ENCODE measurements at places on chromosomes 13 and 19.

- no peak for DNase-seq
Observed at GRCh38 chr13:94325650-94326049, 153.8 kb downstream of the DCT start.

DNA sequence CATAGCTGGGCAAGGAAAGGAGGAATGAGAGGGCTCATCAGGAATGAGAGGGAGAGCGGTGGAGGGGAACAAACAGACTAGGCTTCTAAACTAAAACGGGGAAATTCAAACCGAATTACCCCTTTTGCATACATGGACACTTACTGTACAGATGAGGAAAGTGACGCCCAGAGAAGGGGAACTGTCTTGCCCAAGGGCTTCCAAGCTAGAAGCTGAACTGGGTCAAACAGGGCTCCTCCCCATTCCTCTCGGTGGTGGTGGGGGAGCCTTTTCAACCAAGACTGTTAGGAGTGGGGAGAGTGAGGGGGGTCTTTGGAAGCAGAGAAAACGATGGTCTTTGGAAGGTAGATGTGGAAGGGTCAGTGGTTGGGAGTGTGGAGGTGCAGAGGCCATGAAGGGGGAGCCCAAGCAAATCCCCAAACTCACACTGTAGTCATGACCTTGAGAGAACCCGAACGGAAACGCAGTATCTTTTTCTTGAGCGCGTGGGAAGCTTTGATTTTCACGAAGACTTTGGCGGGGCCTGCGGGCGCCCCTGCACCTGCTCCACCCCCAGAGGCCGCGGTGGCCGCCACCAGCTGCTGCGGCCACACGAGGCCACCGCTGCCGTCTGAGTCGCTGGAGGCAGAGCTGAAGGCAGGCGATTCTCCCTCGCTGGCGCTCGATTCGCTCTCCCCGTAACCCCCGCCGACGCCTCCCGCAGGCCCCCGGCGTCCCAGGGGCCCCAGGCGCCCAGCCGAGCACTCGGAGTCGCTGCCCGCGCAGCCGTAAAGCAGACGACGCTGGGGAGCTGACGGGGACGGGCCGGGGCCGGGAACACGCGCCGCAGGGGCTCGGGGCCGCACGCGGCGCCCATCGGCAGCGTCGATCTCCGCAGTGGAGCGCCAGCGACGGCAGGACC lies 12.3 kb upstream of the GNG8 start:
- DNase-seq, result no peak

DNA sequence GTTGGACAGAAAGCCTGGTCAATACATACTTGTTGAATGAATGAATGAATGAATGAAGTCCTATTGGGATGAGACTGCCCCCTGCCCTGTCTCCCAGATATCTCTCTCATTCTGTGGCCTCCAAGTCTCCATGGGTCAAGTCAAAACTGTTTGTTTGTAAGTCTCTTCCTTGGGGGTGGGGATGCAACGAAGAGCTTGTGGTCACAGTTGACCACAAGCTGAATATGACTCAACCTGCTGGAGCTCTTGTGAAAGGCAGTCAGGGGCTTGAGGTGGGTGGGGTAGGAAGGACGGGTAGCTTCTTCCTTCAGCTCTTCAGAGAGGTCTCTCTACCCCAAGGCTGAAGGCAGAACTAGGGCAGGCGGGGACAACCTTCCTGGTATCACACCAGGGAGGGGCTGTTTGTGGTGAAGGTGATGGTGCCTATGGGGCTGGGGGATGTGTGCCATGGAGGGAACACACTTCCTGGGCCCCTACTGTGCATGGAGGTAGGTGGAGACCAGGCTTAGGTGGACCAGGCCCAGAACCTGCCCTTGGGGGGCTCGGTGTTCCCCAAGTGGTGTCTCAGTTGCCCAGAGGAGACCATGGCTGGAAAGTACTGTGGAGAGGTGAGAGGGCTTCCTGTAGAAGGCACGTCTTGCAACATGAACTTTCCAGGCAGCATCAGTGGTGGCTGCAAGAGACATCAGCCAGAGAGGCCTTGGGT lies 8.0 kb downstream of the MYO1F start:
- DNase-seq, result peak; percentile 61

DNA sequence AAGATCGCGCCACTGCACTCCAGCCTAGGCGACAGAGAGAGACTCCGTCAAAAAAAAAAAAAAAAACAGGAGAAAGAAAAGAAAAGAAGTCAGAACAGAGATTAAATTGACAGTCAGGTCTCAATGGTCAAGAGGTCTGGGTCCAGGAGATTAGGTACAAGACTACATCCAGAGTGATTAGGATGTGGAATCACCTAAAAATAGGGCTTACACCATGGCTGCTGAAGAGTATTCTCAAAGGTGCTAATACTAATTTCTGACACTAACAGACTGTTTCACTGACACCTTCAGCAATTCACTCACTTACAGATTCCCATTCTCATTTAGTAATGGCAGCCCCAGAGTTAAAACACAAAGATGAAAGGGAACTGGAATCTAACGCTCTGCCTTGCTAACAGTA lies 91.7 kb downstream of the TBC1D4 start:
- no peak for DNase-seq

DNA sequence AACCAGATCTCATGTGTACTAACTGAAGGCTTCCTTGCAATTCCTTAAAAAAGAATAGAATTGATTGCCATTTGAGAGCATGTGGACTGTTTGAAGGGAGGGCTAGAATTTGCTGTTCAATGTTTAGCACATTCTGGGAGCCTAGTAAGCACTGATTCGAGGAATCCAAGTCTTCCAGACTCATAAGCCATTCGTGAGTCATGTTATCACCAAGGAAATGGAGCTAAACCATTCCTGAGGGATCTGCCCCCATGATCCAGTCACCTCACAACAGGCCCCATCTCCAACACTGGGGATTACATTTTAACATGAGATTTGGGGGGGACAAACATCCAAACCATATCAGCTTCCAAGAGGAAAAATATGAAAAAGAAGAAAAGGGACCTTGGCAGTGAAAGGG lies 276.4 kb downstream of the KCNRG start:
- DNase-seq, result no peak

DNA sequence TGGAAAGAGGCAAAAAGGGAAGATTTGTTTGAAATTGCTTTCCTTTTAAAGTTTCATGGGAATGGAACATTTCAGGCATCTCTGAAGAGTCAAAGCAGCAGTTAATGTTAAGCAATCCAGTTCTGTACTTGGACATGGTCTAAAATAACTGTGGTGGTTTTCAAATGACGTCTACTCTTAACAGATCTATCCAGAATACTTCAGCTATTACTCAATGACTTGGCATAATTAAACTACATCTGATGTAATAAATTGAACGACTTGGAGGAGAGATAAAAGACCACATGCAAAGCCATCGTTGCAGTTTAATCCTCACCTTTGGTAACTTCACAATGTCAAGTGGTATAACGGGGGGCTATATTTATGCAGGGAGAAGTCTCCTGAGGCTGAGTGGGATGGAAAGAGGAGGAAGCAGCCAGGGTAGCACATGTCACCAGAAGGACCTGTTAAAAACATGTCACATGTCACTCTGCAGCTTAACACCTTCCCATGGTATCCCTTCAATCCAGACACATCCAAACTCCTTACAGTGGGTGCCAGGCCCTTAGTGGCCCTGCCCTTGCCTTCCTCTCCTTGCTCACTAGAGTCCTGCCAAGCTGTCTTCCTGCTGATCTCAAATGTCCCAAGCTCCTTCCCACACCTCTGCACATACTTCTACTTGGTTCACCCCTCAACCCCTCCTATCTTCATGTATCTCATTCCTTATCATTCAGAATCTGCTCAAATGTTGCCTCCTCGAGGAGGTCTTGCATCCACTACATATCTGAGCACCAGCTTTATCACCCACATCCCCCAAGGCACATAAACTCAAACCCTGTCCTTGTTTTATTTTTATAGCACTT lies 327.8 kb downstream of the SUCLA2 start:
- no peak for DNase-seq

- no peak for DNase-seq
Observed at GRCh38 chr13:41939398-41939797, 21.5 kb downstream of the VWA8 start.

DNA sequence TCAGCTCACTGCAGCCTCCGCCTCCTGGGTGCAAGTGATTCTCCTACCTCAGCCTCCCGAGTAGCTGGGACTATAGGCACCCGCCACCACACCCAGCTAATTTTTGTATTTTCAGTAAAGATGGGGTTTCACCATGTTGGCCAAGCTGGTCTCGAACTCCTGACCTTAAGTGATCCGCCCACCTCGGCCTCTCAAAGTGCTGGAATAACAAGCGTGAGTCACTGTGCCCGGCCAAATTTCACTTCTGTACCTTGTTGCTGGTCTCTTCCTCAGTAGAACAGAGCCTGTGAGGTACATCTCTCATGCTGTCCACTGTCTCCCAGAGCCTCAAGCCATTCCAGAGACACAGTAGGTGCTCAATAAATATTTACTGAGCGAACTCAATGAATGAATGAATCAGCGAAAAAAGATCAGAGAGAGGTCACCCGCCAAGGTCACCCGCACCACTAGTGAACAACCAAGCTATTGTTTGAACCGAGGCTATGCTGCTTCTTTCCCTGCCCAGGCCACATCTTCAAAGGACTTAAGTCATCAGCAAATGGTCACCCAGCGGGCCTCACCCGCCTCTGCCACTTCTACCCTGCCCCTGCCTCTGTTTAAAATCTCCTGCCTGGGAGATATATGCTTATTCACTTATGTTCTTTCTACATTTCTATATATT lies 9.3 kb downstream of the TMEM143 start:
- DNase-seq, result no peak

DNA sequence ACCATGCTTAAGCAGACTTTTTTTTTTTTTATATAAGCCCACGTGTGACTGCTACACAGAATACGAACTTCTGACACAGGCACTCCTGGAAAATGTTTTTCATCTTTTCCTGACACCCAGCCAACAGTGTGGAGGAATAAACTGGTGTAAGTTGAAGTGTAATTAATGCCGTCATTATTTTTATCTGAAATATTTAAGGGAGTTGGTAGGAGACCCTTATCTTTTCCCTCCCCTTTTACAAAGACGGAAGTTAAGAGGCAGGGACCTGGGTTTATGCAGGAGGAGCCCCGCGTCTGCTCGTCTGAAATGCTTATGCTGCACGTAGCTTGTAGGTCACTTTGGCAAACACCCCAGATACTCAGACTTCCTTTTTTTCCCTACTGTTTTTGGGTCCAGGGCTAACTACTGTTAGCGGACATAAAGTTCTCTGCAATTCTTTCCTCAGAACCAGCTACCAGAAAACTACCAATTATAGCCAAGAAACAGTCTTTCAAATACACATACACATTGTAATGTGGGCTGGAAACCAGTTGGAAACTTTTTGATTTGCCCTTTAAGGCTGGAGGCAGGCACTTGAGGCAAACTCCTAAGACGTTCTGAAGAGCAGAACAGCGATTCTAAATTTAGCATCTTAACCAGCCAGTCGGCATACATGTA lies 50.8 kb downstream of the EFNB2 start:
- no peak for DNase-seq

GRCh38 chr13:75395066-75395465 lies 86.9 kb downstream of the TBC1D4 start:
- DNase-seq, result no peak

- DNase-seq, result no peak
Observed at GRCh38 chr13:110592665-110593064, 22.7 kb upstream of the NAXD start.

DNA sequence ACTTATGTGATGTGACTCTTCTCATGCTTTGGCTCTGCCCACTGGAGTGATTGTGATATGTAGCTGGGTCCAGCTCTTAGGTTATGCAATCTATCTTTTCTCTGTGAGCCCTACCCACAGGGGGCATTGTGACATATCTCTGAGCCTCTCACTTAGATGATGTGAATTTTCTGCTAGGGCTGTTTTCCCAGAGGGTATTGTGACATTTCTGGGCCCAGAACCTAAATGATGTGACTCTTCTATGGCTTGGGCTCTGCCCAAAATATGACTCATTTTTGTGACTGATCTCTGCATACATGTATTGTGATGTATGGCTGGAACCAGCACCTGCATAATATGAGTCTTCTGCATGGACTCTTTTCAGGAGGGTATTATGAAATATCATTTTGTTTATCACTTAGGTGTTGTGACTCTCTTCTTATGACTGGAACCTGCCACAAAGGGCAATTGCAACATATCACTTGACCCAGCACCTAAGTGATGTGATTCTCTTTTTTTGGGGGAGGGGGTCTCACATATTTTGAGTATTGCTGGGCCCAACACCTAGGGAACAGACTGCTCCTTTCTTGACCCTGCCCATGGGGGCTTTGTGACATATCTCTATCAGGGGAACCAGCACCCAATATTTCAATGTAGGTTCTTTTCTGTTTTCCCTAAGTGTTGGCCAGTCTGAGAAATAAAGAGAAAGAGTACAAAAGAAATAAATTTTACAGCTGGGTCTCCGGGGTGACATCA lies 12.1 kb upstream of the ZNF254 start:
- DNase-seq, result no peak

DNA sequence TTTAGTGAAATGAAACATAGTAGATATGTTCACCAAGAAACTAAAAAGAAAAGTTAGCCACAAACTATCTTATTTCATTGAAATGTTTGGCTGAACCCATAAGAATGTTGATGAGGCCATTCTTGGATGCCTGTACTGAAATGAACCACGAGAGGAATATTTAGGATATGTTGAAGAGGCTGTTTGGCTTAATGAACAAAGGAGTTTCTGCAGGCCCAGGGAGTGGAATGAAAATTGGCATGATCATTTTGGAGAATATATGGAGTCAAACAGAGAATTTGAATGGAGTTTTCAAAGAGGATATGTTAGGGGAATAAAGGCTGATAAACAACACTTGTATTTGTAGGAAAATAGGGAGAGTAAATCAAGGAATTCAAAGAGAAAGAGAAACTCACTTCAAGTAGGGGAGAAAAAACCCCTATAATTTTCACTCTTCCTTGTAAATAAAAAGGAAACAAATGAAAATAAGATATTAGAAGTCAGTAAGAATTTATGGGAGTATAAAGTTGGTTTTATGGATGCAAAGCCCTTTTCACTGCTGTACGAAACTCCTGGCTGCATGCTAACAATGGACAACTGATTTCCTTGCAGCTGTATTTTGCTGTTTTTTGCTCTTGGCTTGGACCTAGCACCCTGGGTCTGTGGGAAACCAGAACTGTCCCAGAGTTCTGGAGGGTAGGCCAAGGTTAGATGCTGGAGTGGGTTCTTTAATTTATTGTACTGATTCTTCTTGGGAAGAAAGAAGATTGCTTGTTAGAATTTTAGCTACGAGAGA lies 36.5 kb downstream of the KL start:
- no peak for DNase-seq
